ENCODE measurements at places on chromosomes 5 and 9.

DNA sequence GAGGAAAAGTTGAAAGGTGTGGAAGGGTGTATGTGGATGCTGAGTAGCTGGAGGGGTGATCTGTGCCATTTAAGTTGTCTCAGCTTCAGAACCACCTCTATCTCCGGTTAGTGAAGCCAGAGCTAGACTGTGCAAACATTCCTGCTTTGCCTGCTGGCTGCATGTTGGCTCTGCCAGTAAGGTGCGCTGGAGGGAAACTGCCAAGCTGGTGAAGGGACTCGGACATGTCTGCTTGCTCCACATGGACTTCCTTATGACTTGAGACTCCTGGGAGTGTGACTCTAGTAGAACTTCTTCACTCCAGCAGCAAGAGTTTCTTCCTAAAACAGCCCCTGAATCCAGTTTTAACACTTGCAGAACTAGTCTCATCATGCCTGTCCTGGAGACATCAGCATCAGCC, 27.9 kb downstream of the DAB2 start:
- no peak for DNase-seq

- DNase-seq = no peak
Measured at GRCh38 chr5:34804913-34805312, 34.1 kb upstream of the TTC23L start.

DNA sequence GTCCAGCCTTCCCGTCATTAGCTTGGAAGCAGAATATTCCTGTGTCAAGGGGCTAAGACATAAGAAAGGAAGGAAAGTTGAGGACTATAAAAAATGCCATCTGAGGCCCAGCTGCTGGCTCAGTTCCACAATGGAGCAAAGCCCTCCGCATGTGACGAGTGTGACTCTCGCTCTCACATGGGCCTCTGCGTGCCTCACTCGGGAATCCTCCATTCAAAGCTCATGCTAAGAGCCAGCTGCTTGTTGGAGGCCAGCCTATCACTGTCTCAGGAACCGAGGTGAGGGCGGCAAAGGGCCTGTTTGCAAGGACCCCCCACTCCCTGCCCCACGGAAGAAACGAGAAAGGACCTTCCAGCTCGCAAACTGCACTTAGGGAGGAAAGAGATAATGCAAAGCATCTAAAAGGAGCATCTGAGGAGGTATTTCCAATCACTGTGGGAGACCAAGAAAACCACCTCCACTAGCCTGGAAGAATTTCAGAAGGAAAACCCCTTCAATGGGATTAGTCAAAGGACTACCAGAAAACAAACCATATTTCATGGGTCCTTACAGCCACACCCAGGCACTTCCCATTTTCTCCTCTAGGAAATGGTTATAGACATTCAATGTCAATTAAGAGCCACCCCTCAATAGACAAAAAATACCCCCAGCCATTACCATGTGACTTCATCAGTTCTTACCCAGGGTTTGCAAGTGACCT, 95.3 kb downstream of the PRRT1B start:
- DNase-seq = no peak

DNA sequence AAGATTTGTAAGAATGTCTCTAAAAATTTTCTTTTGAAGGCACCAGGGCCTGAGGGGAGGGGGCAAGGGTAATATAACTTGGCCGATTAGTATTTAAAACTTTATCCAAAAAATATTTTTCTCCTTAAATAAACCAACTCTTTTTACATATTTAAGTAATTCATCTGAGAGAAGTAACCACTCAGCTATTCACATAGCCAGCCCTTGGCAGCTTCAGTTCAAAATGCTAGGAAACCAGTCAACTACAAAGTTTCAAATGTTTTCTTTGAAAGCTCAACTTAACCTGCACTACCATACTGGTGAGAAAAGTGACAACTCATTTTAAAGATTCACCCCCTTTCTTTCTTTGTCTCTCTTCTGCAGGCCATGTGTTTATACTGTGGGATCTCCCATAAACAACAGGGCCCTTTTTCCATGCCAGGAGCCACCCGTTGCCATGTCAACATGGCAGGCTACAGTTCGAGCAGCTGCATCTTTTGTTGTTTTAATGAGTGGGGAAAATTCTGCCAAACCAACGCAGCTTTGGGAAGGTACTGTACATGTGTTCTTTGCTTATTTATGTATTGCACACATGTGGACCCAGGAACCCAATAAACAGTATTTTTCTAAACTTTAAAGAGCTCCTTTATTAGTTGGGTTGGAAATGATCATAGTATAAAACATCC, 46.3 kb downstream of the AOPEP start:
- no peak for DNase-seq

DNA sequence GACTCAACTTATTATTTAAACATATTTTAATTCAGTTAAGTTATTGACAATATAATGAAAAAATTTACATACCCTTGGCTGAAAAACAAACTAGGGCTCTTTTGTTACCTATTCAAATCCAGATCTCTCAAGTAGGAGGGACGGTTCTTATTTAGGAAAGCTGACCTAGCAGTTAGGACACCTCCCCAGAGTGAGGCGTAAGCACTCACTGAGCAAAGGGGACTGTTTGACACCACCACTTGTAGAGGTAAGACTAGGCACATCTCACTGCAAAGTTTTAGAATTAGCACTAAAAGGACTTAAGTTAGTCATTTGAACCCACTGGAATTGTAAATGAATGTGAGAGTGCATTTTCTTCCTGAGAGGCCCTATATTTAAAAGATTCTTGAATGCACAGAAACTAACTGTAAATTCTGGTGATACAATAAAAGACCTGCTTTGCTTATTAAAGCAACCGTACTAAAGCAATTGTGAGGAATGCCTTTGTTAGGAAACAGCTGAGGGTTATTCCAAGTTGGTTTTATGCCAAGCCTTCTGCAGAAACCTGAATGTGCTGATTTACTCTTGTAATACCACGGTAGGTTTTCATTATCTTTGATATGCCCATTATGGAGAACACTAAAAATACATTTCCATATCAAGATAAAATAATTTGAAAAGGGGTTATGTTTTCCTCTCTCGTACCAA, 16.2 kb downstream of the HACD4 start:
- DNase-seq = no peak

- DNase-seq = no peak
Measured at GRCh38 chr5:179129607-179130071, 69.5 kb downstream of the ZNF354C start.

DNA sequence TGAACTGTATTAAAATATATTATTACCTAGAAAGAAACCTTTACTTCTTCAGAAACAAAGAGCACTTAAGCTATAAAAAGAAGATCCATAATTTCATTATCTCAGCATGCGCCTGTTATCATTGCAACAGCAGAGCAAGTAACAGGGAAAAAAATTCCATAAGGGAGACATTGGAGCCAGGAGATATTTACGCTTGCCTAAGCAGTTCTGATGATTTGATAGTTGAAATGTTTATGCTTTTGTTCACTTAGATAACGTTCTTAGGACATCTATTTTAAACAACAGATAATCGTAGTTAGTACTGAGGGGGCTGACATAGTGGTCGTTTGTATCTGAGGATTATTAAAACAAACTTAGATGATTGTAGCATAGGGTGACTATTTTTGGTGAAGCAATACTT, 252.5 kb downstream of the NNT start:
- no peak for DNase-seq

All from stimulated activated CD4-positive, alpha-beta T cell treated with anti-CD3 and anti-CD28 coated beads, Interleukin-2, amount 100 ng/mL, for 4 hours (primary cell).